ENCODE measurements at places on chromosomes 7 and 10. TPM values are rescaled to one million over a fixed set of nuclear protein-coding genes. Genes with fewer than 3 reads are reported as not detected.
A peak's percentile ranks its signal among the peaks of the same experiment; 100 is the strongest.

DNA sequence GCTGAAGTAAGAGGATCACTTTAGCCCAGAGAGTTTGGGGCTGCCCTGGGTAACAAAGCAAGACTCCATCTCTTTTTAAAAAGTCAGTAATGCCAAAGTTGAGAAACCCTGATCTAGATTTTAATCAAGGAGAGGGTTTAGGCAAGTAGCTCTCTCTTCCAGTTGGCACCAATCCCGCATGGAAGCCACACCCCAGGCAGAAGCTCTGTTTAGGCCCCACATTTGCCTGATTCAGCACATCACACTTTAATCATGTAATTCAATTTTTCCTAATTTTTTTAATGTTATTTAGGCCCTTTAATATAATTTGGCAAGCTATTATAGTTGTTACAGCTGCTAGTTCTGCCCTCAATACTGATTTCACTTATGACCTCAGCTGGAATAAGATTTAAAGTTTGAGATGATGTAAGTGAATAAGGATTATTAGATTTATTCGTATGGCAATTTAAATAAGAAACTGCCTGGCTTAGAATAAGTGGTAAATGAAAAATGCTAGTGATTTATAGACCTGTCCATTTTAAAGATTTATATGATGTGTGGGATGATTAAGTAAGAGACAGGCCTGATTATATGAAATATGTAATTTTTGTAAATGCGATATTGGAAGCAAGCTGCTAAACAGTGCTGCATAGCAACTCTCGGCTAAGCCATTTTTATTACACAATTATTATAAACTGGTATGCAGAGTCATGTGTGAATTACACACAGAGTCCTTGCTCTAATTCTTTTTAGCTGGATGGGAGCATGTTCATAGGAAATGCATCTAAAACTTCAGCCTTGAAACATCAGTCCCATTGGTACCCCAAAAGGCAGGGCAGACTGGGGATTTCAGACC is 80.2 kb upstream of the NFE2L3 start:
- no peak overlapping the region for H3K27ac ChIP-seq
- H3K4me1 ChIP-seq, result no peaks in the 10 kb centered on the region

GRCh38 chr7:98224701-98225181 is 13.5 kb downstream of the BHLHA15 start:
- DNase-seq, result no peak
- H3K4me3 ChIP-seq, result no peak overlapping the region
- H3K27ac ChIP-seq, result no peak overlapping the region
- peaks cover 49% of the 10 kb centered on the region for H3K36me3 ChIP-seq
- H3K4me1 ChIP-seq, result no peaks in the 10 kb centered on the region
- no peaks in the 10 kb centered on the region for H3K27me3 ChIP-seq

GRCh38 chr7:139567647-139568345 is 44.3 kb downstream of the CLEC2L start:
- H3K27ac ChIP-seq, result no peak overlapping the region
- peaks cover under 1% of the 10 kb centered on the region for H3K36me3 ChIP-seq
- H3K4me1 ChIP-seq, result peaks cover 3% of the 10 kb centered on the region
- no peak overlapping the region for H3K4me3 ChIP-seq
- H3K27me3 ChIP-seq, result no peaks in the 10 kb centered on the region

DNA sequence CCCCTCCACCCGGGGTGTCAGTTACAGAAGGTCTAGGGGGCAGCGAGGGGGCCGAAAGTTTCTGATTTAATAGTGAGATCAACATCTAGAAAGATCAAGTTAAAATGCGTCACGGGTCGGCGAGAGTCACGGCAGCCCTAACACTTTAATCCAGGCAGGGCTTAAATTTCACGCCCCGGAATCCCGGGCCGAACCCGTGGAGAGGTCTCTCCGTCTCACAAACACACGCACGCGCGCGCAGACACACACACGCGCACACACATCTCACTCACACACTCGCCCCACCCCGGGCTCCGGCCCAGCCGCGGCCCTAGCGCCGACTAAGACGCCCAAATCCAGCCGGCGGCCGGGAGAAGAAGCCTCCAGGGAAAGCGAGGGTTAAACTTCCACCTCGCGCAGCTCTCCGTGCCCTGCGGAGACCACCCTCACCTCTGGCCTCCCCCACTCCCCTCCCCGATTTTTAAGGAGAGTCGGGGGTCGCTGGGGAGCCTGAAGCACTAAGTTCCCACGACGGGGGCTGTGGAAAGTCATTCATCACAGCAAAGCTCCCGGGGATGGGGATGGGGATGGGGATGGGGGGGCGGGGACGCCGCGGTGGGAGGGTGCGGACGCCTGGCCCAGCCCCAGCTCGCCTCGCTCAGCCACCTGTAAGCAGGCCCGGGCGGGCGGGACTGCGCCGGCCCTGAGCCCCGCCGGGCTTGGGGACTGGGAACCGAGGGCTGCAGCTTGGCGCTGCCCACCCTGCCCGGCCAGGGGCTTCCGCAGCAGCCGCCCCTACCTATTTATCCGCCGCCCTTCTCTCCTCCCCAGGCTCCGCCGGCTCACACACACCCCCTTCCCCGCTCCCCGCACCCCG is 1.6 kb downstream of the PDGFA start:
- H3K27me3 ChIP-seq, result no peaks in the 10 kb centered on the region
- H3K27ac ChIP-seq, result peak overlapping the region; percentile 96
- peaks cover 47% of the 10 kb centered on the region for H3K4me1 ChIP-seq
- peak overlapping the region; percentile 94 for H3K4me3 ChIP-seq
- H3K36me3 ChIP-seq, result no peaks in the 10 kb centered on the region
- peak; percentile 76 for DNase-seq

The EPC1 gene
- 25.0 TPM for total RNA-seq

Measured in gastrocnemius medialis (tissue), 4 donors.